ENCODE measurements at places on chromosomes 6 and 20. TPM values are rescaled to one million over a fixed set of nuclear protein-coding genes. Genes with fewer than 3 reads are reported as not detected.
A peak's percentile ranks its signal among the peaks of the same experiment; 100 is the strongest.

Gene NEDD9
- 58.3 TPM for total RNA-seq

Gene NELFE
- 39.9 TPM for total RNA-seq

Gene NRSN1
- total RNA-seq = not detected

Gene SMAP1
- total RNA-seq = 34.3 TPM

Gene PCIF1
- total RNA-seq = 28.7 TPM

GRCh38 chr6:158376631-158377081 is 64.4 kb downstream of the TULP4 start:
- DNase-seq = no peak

DNA sequence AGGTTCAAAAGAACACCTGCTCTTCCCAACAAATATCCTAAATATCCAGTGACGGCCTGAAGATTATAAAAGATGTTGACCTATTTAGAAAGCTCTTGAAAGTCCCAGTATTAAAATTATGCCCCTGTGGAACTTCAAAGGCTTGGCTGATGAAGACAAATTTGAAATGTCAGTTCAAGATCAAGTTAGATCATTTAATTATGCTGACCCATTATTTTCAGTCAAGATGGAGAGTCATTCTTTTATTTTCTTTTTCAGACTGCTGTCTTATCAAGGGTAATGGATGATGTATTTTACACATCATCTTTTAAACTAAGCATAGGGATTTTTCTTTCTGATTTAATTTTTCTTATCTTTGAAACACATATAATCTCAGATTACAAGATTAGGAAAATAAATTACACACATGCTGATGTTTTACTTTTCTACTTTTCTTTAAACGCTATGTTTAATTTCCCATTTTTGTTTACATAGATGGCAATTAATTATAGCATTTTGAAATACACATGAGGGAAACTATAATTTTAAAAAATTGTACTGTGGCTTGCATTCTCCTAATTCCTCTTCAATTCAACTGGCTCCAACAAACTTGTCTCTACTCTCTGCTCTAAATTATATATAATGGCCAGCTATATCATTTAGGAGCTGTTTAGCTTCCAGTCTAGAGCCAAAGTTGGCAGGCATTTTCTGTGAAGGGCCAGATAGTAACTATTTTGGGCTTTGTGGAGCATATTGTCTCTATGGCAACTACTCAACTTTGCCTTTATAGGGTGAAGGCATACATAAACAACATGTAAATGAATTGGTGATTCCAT is 123.7 kb downstream of the RCAN2 start:
- DNase-seq = no peak

DNA sequence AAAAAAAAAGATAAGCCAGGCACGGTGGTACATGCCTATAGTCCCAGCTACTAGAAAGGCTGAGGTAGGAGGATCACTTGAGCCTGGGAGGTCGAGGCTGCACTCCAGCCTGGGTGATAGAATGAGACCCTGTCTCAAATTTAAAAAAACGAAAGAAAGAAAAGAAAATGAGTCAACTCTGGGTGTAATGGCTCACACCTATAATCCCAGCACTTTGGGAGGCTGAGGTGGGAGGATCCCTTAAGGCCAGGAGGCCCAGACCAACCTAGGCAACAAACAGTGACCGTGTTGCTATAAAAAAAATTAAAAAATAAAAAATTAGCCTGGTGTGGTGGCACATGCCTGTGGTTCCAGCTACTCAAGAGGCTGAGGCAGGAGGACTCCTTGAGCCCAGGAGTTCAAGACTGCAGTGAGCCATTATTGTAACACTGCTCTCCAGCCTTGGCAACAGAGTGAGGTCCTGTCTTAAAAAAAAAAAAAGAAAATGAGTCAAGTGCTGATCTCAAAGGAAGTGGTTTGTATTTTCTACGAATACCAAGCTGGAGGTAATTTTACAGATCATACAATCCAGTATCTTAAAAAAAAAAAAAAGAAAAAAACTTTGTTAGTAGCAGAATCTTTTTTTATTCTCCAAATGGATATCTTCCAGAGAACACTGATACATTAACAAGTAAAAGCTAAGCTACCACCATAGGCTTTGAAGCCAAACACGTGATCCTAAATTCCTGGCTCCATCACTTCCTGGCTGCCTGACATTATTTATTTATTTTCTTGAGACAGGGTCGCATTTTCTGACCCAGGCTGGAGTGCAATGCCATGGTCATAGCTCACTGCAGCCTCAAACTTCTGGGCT is 5.7 kb downstream of the COMMD7 start:
- DNase-seq = no peak

- DNase-seq = no peak
Measured at GRCh38 chr6:158168040-158168289, at the start of gene SERAC1. TSS of gene SERAC1 (minus strand) at chr6:158168262. CDS start at chr6:158158363, 9,899 bp downstream.

GRCh38 chr20:21286775-21287174 is 16.4 kb upstream of the XRN2 start:
- DNase-seq = no peak

DNA sequence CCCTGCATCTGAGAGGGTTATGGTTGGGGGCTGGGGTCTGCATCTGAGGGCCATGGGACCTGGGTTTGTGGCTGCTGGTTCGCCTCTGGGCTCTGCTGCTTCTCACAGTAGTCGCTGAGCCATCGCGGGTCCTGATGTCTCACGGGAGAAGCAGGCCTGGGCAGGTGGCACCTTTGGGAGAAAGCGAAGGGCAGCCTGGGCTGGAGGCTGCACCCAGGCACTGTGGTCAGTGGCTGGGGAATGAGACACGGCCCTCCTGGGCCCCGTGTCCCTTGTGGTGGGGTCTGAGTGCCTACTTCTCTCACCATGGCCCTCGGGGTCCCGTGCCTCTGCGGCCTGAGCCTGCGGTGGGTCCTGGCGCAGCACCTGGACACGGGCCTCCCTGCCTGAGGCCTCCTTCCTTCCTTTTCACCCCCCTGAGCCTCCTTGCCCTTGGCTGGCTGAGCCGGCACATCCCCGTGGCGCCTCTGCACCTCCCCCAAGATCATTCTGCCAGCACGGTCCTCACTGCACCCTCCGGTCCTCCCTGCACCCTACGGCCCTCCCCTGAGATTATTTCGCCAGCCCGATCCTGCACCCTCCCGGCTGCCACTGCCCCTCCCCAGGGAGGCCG is 206.0 kb downstream of the ERMARD start:
- peak; percentile 5 for DNase-seq

- no peak for DNase-seq
Measured at GRCh38 chr20:61477451-61477861, 225.4 kb downstream of the CDH4 start.

DNA sequence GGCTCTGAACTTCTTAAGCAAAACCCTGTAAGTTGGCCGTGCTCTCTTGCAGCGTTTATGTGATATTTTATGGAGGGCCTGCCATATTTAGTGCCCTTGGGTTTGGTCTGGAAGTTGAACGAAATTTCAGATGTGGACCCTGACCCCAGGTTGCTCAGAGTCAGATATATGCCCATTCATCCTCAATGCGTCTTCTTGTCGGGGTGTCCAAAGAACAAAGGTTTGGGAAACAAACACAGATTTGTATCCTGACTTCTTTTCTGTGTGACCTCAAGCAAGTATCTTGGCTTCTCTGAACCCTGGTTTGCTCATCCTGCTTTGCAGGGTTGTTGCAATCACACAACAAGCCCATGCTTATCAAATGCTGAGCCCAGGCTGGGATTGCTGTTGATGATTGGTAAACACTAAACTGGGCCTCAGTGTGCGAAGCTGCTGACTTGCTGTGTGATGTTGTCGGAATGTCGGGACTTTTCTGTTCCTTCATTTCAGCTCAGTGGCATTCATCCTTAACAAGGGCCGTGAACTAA is 103.5 kb upstream of the PTPN1 start:
- DNase-seq = no peak

DNA sequence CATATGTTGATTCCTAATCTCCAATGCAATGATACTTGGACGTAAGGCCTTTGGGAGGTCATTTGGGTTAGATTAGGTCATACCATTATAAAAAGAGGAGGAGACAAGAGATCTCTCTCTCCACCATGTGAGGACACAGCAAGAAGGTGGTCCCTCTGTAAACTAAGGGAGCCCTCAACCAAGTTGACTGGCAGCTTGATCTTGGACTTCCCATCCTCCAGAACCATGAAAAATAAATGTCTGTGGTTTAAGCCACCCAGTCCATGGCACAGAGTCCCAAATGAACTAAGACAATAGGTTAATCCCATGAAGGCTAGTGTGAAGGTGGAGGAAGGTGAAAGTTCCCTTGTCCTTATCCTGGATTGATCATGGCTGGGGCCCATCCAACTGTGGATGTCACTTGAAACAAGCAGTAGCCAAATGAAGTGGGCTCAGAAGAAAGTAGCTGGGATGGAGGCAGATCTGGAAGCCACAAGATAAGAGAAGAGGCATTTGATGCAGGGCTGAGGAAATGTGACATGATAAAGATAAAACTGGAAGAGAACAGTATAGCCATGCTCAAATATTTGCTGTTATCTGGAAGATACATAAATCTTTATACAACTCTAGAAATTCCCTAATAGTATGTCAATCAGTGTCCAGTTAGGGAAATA is 99.9 kb downstream of the BANF2 start:
- no peak for DNase-seq

DNA sequence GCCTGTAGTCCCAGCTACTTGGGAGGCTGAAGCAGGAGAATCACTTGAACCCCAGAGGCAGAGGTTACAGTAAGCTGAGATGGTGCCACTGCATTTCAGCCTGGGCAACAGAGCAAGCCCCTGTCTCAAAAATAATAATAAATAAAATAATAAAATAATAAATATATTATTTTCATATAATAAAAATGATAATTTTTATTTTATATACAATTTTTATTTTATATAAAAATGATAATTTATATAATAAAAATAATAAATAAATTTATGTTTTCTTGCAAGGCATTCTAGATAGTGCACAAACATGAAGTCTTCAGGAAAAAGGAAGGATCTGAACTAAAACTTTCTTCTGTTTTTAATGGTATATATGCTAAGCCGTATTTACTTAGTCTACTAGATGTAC is 12.6 kb upstream of the SGK1 start:
- no peak for DNase-seq

DNA sequence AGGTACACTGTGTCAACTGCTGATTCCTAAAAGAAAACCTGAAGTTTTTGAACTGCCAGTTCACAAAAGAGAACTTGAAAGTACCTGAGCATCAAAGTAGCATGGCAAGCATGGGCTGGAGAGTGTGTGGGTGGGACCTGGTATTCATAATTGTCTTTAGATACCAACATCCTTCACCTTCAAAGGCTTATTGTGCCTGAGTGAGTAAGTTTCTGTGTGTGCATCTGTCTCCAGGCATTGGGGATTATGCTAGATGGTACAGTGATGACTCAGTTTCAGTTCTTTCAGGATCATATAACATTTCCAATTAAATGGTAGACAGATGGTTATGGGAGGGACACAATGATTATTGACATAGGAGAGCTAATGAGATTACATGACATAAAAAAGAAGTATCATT is 238.5 kb downstream of the ZFAND3 start:
- no peak for DNase-seq

GRCh38 chr6:97177905-97178304 is 105.1 kb downstream of the MMS22L start:
- no peak for DNase-seq
